ENCODE measurements at places on chromosomes 1 and 21.

DNA sequence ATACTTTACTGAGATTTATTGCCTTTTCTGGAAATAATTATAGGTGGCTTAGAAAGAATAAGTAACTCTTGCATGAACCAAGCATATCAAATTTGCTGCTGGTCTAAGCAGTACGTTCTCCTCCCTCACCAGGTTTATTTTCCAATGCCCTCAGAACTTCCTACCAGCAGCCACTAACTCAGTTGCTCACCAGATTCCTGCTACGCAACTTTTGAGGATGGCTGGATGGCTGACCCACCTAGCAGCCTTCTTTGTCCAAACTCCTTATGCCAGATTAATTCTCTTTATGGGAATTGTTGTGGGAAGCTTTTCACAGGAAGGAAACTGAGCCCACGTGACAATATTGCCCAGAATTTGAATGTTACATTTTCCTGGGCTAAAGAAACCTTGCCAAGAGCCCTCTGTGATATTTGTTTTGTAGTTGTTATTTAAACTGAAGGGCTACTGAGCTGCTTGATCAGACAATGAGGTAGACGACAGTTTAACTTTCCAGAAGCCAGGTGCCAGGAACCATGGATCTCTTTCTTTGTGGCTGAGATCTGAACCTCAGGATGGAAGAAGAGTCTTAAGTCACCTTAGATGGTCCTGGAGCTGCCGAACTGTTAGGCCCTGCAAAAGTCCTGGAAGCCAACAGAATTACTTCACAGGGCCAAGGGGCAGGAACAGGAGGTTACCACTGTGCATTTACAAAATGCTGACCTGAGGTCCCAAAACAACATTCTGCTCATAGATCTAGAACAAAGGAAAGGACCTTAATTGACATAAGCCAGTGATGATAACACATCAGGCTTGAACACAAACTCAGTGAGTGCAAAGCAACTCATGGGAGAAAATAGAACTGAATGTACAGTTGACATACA lies 85.5 kb upstream of the ATP1A1 start:
- no peak for DNase-seq

GRCh38 chr1:61616830-61617229 lies 108.1 kb downstream of the TM2D1 start:
- no peak for DNase-seq

- DNase-seq: no peak
These were observed 139.2 kb upstream of the JUN start for GRCh38 chr1:58923090-58923470.

GRCh38 chr1:154698320-154699096 lies 90.5 kb upstream of the ADAR start:
- no peak for DNase-seq

GRCh38 chr1:7588457-7588827 lies 182.7 kb upstream of the VAMP3 start:
- no peak for DNase-seq

DNA sequence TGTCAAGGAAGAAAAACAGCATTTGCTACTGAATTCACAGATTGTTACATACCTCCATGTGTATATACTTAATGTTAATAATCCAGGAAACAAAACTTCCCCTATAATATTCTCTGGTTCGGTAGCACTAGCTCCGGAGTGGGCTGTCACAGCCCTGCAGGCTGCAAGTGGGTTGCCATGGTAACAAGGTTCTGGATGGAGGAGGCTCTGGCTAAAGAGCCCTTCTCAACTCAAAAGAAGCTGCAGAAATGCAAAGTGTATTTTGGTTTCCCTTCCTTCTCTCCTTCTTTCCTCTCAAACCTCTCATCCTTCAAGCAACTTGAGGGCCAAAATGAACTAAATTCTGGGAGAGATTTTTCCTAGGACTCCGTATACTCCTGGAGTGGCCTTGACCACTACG lies 45.2 kb downstream of the ASTN1 start:
- DNase-seq: no peak

- no peak for DNase-seq
These were observed 64.3 kb downstream of the ADCY10 start for GRCh38 chr1:167849666-167850065.

DNA sequence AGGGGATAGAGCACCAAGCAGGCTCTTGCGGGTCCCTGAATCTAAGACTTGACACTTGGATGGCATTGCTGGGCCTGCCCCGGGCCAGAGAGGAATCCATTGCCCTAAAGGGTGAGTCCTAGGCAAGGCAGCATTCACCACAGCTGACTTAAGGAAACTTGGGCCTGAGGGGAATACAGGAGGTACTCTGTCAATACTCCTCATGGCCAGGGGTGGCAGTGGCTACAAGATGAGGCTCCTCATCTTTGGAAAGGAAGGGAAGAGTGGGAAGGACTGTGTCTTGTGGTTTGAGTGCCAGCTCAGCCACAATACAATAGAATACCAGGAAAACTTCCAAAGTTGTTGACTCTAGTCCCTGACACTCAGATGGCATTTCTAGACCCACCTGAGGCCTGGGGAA lies 5.1 kb downstream of the KRTAP22-1 start:
- no peak for DNase-seq

DNA sequence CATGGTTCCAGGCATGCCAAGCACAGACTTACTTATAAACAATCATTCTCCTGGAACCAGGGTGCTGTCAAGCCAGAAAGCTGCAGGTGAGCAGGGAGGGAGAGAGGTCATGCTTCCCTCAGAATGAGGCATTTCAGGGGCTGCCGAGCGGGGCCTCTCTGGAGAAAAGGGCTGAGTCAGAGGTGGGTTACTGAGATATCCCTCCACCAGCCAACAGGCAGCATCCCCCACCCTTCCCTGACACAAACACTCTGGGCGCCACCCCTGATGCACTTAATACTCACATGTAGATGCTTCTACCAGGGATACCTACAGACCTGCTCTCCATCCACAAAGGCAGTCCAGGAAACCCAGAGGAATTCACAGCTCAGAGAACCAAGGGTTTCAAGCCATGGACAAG lies 13.1 kb downstream of the STK40 start:
- no peak for DNase-seq

- DNase-seq: no peak
These were observed 81.3 kb downstream of the LRRC8D start for GRCh38 chr1:89901957-89902669.

DNA sequence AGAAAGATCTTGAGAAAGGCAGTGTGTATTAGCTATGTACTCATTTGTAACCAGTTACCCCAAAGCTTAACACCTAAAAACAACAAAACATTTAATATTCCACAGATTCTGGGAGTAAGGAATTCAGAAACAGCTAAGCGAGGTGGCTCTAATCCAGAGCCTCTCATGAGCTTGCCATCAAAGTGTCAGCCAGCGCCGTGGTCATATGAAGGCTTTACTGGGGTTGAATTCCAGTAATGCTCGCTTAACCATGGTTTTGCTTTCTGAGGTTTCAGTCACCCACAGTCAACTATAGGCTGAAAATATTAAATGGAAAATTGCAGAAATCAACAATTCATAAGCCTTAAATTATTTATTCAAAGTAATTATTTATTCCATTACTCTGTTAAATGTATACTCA lies 101.8 kb downstream of the CLIC6 start:
- no peak for DNase-seq

DNA sequence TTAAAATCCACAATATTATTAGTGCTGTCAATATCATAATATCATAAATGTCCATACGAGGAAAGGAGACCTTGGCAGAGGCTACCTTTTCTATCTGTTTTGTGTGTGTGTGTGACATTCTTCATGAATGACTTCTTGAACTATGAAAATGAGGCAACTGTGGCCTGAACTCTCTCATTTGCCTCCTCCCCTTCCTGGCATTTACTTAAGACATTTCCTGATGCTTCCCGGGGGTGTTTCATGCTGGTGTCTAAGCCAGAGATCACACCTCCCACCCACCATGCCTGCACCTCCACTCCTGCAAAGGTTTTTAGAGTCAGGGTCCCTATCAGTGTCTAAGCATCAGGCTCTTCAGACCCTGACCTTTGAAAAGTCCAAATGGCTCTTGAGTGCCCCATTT lies 420.9 kb downstream of the KIF26B start:
- no peak for DNase-seq

DNA sequence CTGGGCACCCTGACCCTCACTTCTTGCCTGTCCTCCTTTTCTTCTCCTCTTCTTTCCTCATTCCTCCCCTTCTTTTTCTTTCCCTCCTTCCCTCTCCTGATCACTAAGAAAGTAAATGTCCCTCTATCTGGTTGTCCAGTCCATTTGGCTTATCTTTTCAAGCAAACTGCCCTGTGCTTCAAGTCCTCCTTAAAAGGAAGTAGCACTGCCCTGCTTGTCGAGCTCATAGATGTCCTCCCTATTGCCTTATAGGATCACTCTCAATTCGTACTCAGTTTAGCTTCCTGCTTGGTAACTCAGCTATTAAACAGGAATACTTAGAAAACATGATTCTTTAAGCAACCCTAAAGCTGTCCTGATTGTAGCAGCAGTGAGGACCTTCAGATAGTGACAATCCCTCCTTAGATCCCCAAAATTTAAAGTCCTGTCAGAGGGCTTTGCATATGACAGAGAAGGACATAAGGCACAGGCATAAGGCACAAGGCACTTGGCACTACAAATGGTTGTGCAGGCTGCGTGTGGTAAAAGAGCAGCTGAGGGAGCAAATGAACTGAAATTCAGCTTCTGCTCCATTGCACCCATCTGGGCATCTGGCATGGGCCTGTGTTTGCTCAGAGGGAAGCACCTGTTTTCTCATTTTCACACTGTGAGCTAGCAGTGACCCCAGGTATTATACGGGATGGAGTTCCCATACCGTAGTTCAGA lies 26.1 kb upstream of the SLAMF6 start:
- DNase-seq: no peak

DNA sequence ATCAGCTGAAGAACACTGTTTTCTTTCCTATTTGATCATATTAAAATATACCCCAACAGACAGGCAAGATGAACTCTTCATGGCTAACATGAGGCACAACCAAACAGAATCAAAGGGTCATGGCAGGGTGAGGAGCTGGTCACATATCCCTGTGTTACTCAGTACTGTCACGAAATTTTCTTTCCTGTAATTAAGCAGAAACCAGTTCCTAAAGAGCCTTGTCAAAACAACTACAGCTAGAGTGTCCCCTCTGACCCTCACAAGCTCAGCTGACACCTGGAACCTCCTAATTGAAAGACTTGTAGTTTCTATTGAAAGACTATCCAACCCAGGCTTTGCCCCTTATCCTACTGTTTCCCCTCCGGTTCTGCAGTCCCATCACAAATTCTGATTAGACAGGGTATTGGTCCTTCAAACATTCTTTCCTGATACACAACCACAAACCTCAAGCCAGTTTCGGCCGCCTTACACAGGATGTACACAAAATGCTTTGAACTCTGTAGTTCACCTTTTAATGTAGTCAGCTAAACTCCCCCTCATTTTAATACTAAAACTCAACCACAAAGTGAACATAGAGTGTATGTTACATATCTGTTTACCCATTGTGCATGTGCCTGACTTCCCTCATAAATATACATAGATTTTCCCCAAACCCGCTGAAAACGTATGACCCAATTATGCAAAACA lies 651.9 kb downstream of the MRPL39 start:
- DNase-seq: no peak

GRCh38 chr21:32093646-32094462 lies 185.0 kb downstream of the MIS18A start:
- no peak for DNase-seq

GRCh38 chr1:85276978-85277639 lies 677 bp upstream of the BCL10 start:
- no peak for DNase-seq

GRCh38 chr1:110254604-110255391 lies 44.7 kb downstream of the KCNC4 start:
- no peak for DNase-seq

All from stimulated activated CD8-positive, alpha-beta memory T cell treated with anti-CD3 and anti-CD28 coated beads, Interleukin-2, amount 100 ng/mL, for 48 hours (primary cell).